T-helper 22 cell (primary cell): ENCODE measurements at places on chromosomes 3 and 15.

GRCh38 chr3:192339214-192339613 is 388.1 kb downstream of the FGF12 start:
- no peak for DNase-seq

DNA sequence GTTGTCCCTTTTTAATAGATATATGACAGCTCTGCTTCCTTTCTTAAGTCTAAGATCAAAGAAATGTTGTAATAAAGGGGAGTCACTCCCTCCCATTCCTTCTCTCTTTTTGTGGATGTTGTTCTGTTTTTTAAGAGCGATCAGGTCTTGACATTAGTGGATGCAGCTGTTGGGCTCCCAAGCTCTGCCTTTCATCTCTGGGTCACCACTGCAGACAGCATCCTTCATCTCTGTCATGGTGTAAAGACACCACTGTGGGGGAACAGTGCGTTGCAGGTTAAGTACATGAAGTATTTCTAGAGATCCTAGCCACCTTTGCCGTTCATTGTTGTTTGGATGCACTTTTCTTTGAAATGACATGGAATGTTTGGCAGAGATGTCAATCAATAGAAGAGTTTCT is 17.7 kb downstream of the FNDC3B start:
- DNase-seq: no peak

- no peak for DNase-seq
Measured at GRCh38 chr15:69435985-69436384, 16.6 kb upstream of the RPLP1 start.

DNA sequence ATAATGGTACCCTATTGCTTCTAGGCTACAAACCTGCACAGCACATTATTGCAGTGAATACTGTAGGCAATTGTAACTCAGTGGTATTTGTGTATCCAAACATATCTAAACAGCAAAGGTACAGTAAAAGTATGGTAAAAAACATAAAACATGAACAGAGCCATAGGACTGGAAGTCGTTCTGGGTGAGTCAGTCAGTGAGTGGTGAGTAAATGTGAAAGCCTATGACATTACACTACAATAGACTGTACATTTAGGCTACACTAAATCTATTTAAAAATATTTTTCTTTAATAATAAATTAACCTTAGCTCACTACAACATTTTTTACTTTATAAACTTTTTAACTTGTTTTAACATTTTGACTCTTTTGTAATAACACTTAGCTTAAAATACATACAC is 21.3 kb downstream of the RAB6B start:
- no peak for DNase-seq

- no peak for DNase-seq
Measured at GRCh38 chr3:80263260-80263659, 495.5 kb upstream of the ROBO1 start.

DNA sequence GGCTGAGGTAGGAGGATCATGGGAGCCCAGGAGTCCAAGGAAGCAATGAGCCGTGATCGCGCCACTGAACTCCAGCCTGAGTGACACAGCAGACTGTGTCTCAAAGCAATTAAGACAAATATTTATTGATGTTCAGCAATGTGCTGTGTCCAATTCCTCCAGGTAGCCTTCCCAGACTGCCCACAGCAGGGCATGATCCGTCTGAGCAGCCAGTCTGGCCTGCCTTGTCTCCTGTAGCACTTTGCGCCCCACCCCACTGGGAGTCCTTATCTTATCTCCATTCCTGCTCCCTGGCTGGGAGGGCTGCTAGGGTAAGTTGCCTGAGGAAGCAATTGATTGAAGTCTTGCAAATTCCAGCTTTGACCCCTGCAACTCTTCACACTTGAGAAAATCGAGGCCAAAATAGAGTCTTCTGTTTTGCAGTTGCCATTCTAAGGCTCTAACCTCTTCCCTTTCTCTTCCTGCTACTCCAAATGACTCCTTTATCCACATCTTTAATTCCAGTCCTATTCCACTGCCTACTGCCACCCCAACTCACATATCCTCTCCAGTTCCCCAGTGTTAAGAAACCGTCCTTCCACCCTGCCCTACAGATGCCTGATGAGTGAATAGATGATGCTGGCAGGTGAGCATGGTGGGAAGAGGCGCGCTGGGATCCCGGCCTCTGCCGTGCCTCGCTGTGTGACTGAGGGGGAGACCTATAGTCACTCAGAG is 26.9 kb upstream of the LCTL start:
- no peak for DNase-seq

GRCh38 chr3:40169983-40170382 is 139.5 kb upstream of the EIF1B start:
- no peak for DNase-seq

DNA sequence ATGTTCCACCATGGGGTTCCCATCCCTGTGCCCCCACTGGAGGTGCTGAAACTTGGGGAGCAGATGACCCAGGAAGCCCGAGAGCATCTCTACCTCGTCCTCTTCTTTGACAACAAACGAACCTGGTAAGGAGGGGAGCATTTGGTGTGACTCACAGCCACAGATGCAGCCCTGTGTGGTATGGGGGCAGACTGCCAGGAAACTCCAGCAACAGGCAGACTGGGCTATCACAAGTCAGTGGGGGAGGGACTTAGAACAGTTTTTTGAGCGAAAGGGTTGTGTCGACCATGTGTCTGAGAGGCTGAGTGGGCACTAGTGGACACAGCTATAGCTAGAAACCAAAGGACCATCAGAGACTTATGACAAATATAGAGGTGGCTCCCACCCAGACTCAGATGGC is 3.4 kb upstream of the OGG1 start:
- DNase-seq: no peak

DNA sequence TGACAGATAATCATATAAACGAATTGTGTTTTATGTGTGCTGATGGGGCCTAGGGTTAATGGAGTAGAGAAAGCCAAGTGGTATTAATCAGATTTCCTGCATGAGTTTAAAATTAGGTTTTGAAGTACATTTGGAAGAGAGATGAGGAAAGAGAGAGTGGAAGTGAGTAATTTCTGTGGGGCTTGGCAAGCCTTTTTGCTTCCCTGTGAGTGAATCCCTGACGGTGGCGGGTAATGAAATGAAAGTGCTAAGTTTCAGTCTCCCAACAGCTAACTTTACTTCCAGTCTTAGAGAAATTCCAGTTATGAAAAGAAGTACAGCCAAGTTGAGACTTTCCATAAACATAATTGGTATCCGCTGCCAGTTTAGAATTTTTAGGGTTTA is 139.4 kb downstream of the BBX start:
- no peak for DNase-seq

DNA sequence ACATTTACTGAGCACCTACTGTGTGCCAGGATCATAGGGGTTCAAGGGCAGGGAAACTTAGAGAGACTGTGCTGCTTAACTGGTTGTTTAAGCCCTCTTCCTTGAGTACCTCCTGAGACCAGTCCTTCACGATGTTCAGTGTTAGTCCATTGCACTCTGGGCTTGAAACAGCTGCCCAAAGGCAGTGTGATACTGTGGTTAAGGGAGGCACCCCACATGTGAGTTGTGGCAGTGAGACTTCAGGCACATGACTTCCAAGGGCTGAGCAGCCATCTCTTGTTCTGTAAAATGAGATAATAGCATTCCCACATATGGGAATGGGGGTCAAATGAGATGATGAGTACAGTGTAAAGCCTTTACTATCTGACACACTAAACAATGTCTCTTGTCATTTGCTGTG is 75.1 kb downstream of the LINGO1 start:
- DNase-seq: no peak

DNA sequence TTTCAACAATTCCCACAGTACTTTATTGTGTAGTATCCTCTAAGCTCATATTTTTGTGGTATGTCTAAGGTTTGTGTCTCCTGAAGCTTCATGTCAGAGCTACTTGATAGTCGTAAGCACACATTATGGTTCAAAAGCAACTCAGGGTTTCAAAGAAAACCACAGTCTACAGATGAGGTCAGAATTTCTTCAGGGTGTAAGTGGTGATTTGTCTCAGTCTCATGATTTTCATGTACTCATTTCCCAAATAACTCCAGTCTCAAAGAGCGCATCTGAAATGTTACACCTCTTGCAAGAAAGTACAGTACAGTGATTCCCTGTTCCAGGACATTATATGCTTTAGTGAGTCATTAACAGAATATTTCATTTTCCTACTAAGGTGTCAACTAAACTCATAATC is 47.5 kb upstream of the SSR3 start:
- no peak for DNase-seq

DNA sequence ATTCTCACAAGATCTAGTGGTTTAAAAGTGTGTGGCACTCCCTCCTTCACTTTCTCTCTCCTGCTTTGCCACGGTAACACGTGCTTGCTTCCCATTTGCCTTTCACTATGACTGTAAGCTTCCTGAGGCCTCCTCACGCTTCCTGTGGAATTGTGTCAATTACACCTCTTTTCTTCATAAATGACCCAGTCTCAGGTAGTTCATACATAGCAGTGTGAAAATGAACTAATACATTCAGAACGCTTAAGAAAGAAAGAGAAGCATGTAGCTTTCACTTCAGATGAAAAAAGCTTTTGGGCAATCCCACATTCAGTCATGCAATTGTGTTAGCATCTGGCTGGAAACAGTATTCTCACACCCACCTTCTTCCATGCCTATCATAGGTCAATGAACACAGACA is 24.4 kb downstream of the P3H2 start:
- no peak for DNase-seq

DNA sequence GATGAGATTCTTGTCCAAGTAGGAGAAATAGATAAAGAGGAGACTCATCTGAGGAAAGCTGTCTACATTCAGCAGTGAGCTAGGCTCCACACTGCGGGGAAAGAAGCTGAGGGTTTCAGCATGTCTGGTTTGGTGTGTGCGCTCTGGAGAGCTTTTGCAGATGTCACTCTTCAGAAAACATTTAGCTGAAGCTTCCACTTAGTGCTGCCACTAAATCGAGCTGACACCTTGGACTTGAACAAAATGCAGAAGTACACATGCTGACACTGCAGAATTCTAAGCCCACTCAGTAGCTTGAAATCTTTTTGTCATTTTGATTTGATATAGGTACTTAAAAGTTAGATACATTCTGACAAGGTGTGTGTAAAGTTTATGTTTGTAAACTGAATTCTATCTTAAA is 32.3 kb upstream of the CRTC3 start:
- no peak for DNase-seq

DNA sequence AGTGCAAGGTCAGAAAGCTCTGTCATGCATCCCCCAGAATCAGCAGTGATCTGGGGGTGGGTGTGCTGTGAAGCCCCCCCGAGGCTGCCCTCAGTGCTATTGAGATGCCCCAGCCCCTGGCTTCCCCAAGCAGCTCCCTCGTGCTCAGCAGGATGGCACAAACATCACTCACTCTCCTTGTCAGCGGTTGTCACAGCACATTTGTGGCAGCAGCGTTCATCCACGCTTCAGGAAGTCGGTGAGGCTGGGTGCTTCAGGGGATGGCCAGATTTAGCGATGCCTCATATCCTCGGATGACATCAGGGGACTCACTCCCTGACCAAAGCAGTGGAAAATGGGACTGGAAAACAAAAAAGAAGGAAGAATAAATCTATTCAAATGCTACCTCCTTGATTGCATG is 54.4 kb upstream of the SLC6A11 start:
- no peak for DNase-seq

DNA sequence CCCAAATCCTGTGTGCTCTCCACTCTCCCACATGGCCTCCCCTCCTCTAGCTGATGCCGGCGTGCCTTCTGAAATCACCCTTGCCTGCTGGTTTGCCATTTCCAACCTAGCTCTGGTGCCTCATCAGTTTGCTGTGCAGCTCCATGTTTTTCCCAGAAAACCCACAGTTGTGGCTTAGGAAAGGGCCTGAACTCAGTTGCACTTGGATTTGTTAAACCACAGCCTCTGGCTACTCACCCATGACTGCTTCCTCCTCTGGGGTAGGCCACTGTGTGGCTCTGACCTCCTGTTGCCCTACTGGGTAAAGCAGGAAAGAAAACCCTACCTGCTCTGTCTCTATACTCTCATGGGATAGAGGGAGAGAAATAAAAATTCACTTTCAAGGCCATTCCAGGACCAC is 97.3 kb downstream of the DAPK2 start:
- DNase-seq: no peak

DNA sequence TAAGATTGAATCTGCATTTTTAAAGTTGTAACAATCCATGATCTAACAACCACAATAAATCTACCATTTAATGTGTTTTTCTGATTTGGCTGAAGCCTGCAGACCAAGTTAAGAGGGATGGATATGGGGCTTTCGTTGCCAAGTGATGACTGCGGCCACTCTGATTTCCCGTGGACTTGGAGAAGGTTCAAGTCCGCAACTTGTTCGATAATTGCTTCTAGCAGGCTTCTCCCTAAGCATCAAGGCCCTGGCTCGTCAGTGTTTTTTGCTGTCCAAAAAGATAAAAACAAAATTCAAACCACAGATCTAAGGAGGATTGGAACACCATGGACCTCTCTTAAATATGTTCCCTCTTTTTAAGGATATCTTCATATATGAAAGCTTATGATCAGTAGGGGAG is 256.6 kb downstream of the CNTN3 start:
- DNase-seq: no peak

DNA sequence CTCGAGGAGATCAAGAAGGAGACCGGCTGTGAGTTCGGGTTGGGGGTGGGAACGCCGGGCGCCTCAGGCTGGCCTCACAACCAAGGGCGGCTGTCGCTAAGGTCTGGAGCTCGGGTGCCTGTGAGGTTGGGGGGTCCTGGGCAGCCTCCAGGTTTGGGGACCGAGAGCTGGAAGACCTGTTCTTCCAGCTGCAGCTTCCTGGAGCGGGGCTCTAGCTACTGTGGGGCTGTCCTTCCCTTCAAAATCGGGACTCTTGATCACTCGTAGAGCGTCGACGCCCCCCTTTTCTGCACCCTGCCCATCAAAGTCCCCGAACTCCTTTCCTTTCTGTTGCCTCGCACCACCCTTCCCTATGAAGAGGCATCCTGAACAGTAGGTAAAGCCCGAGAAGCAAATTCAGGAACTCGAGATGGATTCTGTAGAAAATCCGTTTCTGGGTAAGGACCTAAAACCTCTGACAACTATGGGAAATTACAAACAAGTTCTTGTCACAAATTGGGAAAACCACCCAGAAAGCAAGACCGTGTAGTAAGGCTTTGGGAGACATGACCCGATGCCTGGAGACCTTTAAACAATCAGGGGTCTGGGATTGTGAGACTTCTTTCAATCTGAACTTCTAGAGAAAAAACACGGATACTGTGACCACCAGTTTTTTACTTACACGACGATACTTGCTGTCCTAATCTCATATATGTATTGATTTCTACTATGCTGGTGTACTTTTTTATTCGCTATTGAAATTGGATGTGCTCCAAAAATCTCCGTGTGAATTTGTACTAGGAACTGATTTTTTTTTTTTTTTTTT is 556 bp downstream of the CHP1 start:
- DNase-seq: no peak

GRCh38 chr3:11671648-11672100 is 28.0 kb upstream of the VGLL4 start:
- no peak for DNase-seq

DNA sequence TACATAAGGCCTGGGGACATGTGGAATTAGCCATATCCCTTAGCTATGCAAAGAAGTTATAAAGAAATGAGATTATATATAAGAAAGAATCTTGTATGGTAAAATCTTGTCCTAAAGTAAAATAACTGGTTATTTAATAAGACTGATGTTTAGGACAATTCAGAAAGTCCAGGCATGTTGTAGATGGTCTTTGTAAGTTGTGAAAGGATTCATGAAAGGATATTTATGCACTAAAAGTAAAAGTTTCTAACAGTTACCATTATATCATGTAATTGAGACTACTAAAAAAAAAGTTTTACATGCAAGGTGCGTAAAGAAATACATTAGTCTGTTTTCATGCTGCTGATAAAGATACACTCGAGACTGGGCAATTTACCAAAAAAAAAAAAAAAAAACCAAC is 146.3 kb downstream of the FMN1 start:
- no peak for DNase-seq

- DNase-seq: no peak
Measured at GRCh38 chr3:155502630-155503029, 209.1 kb upstream of the STRIT1 start.
